Fibroblast of villous mesenchyme (primary cell): ENCODE measurements at places on chromosomes 5 and 9.
A peak's percentile ranks its signal among the peaks of the same experiment; 100 is the strongest.

DNA sequence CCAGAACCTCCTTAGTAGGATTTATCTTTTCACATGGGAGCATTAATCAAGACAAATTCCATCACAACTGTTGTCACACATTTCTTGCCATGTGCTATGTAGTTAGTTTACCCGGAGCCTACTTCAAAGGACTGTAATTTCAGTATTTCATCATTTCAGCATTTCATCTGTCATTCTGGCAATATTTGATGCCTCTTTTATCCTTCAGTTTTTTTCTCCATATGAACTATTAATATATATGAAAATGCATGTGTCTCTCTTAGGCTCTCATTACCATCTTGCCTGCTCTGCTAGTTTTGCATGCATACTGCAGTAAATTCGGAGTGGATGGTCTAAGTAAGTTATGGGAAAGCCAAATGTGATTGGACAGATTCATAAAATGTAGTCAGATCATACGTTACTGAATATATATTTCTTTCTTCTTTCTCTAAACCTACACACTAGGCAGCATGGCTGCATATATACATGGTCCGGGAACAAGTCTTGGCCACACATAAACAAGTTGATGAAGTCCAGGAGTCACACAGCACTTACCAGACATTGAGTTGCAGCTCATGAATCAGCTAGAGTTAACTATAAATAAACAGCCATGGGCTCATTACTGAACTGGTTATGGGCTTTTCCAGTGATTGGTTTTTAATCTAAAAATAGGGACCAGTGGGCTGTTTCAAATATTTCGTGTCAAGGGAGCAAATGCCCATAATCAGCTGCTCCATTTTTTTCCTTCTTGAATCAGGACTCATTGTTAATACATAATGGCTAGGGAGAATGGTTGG lies 46.6 kb downstream of the SPATA31D1 start:
- no peak for DNase-seq

DNA sequence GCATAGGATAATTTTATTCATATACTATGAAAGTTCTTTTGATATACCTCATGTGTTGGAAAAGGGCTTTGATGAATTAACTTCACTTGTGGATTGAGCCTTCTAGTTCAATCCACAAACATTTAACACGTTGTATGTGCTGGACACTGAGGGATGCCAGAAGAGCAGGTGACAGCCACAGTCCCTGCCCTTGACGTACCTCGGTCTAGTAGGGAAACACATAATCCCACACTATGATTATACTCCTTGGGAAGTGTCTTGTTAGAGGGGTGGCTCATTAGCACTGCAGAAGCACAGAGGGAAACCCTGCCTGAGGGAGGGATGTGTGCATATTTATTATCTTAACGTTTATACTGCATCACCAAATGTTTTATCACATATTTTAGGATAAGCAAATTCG lies 61.2 kb downstream of the PIK3R1 start:
- no peak for DNase-seq

- DNase-seq = no peak
Measured at GRCh38 chr9:20111173-20111843, 322.5 kb upstream of the SLC24A2 start.

DNA sequence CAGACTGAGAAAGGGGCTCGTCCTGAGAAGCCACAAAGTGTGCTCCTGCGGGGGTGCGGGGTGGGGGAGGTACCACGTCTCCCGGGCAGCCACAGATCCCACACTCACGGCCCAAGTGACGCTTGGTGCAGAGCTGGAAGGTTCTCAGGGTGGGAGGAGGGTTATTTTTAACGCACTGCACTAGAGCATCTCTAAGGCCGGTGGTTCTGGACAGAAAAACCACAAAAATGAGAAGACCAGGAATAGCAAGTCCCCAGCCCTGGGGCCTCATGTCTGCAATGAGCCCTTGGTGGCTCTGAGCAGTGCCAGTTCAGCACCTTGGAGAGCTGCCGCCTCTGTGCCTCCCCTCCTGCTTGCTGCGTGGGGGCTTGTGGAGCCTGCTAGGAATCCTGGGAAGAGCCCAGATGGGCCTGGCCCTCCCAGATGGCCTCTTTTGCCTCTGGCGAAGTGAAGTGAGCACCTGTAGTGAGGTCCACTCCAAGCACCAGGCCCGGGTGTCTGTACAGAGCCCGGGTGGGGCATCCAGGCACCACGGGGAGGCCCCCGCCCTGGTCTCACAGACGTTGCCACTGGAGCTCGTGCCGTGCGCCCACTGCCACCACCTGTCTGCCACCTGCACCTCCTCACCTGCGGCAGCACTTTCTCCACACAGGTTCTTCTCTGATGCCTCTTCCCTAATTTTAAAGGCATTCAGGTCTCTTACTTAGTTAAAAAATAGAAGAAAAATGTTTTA lies 48.9 kb upstream of the CACNA1B start:
- DNase-seq = peak; percentile 25

DNA sequence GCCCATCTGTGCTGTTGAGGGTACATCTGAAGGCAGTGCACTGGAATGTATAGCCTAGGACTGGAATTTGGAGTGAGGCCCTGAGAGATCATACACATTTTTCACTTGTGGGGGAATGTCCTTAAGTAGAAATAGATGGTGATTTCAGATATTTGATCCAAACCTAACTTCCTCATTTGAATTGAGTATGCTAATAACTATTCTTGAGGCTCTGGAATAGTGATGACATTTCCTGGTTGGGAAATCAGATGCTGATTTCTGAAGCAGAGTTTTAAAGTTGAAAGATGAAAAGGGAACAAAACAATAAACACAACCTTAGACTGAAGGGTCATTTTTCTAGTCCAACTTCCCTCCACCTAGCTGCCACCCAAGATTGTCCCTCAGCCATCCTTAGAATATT lies 163.0 kb upstream of the CCDC152 start:
- DNase-seq = no peak

- no peak for DNase-seq
Measured at GRCh38 chr5:31247381-31247780, 53.9 kb downstream of the CDH6 start.

DNA sequence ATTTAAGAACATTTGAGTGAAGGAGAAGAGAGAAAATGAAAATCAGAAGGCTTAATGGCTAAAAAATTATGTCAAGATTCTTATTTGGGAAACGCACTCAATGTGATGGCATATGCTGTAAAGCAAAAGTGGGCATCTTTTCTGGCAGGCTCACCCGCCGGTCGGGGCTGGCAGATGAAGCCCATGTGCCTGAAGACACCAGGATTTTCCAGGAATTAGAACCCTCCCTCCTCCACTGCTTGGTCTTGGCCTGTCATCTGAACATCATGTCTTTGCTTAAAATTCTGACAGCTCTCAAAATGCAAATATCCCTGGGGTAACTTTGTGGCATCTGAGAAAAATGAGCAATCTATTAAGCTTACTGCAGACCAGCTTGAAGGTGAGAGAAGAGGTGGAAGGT lies 337.9 kb downstream of the IRX1 start:
- DNase-seq = no peak
